ENCODE measurements at places on chromosomes 4 and X. TPM values are rescaled to one million over a fixed set of nuclear protein-coding genes. Genes with fewer than 3 reads are reported as not detected.

- no peak for DNase-seq
Observed at GRCh38 chr4:140134746-140135425, 19.1 kb downstream of the MAML3 start.

DNA sequence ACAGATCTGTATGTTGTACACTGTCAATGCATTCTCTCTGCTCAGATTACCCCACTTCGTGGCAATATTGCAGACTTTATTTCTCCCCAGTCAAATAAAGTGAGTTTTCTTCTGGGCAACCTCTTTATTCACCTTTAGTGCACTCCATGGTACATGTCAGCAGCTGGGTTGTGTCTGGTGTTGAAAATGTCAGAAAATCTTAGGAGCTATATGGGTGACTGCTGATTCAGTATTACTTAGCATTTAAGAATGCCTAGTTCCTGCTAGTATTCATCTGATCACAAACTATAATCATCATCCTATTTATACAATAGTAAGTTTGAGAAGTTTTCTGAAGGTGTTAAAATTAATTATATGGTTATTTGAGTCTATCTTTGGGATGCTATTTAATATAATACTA, 112.5 kb downstream of the CFAP299 start:
- DNase-seq: no peak

- no peak for DNase-seq
Observed at GRCh38 chrX:17596546-17597205, 140.6 kb upstream of the SCML1 start.

DNA sequence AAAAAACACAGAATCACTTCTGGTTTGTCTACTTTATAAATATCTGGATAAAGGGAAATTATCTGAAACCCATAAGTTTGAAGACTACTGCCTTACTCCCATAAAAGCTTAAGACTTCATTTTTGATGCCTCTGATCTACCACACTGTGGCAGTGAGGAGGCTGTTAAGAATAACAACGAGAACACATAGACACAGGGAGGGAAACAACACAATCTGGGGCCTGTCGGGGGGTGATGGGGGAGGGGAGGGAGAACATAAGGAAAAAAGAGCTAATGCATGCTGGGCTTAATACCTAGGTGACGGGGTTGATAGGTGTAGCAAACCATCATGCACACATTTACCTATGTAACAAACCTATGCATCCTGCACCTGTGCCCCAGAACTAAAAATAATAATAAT, 573.7 kb downstream of the GBA3 start:
- no peak for DNase-seq

- no peak for DNase-seq
Observed at GRCh38 chr4:182103614-182104319, 139.4 kb upstream of the TENM3 start.

DNA sequence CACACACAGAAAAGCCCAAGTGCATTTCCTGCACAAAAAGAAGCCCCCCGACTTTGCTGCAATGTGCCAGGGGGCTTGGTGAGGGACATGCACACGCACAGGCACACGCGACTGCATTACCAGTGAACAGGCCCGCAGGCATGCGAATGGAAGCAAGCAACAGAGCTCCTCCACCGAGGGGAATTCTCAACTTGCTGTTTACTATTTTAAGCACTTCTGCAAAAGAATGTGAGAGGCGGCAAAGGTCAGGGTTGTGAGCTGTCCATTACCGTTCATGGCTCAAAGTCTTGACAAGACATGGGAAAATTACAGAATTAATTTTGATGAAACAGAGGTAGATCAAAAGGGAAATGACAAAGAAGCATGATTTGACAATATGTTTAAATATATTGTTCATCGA, 342.5 kb upstream of the NOCT start:
- DNase-seq: no peak

- no peak for DNase-seq
Observed at GRCh38 chr4:150345207-150345744, 236.7 kb upstream of the MAB21L2 start.

- DNase-seq: peak; percentile 48
Observed at GRCh38 chr4:101790521-101791181, at the start of gene BANK1. Gene BANK1 (plus strand): TSS chr4:101790730. CDS start chr4:101790881, 151 bp downstream.

- no peak for DNase-seq
Observed at GRCh38 chr4:109032671-109033070, 269.8 kb downstream of the COL25A1 start.

- no peak for DNase-seq
Observed at GRCh38 chr4:37388681-37389365, 144.3 kb downstream of the NWD2 start.

DNA sequence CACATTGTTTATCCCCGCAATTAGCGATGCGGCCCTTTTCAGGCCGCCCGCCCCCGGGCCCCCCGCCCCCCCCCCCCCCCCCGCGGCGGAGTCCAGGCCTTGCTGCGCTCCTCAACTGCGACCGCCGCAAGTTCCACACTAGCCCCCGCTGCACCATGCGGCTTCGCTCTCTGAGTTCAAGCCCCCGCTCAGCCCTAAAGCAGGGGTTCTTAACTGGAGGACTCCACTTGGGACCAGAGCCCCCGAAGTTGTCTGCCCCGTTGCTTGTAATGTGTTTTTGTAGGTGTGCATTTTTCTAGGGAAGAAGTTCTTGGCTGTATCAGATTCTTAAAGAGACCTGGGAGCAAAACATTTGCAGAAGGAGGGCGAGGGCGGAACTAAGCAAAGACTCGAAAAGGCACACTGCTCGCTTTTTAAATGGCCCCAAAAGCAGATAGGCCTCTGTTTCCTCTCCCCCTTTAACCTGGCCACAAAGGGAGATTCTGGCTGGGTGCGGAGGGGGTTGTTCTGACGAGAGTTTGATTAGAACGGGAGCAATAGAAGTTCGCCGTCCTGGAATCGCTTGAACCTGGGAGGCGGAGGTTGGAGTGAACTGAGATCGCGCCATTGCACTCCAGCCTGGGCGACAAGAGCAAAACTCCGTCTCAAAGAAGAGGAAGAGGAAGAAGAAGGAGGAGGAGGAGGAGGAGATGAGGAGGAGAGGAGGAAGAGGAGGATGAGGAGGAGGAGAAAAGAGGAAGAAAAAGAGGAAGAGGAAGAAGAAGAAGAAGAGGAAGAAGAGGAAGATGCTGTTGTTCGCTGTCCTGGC, 2.3 kb upstream of the MSX1 start:
- no peak for DNase-seq

- DNase-seq: no peak
Observed at GRCh38 chrX:123222920-123223319, 38.8 kb downstream of the GRIA3 start.

DNA sequence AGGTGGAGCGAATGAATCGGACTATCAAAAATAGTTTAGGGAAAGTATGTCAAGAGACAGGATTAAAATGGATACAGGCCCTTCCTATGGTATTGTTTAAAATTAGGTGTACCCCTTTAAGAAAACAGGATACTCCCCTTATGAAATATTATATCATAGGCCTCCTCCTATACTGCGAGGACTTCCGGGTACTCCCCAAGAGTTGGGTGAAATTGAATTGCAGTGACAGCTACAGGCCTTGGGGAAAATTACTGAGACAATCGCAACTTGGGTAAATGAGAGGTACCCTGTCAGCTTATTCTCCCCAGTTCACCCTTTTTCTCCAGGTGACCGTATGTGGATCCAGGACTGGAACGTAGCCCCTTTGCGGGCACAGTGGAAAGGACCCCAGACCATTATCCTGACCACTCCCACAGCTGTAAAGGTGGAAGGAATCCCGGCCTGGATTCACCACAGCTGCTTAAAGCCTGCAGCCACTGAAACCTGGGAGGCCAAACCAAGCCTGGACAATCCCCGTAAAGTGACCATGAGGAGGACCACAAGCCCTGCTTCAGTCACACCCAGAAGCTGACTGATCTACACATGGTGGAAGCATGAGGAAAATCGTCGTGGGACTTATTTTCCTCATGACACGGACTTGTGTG, 1138.1 kb downstream of the ARAP2 start:
- no peak for DNase-seq

GRCh38 chrX:38669428-38669827, 108.1 kb downstream of the TSPAN7 start:
- no peak for DNase-seq

DNA sequence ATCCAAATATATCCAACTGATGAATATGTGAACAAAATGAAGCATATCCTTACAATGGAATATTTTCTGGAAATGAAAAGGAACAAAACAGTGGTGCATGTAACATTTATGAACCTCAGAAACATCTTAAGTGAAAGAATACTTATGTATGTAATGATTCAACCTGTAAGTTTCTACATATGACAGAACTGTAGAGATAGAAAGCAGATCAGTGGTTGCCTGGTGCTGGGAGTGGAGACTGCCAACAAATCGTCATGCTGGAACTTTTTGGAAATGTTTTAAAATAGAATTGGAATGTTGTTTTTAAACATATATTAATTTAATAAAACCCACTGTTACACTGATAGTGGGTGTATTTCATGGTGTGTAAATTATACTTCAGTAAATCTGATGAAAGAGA, 667.5 kb downstream of the RAPGEF2 start:
- DNase-seq: no peak

GRCh38 chr4:152063621-152064240, 302.9 kb upstream of the GATB start:
- no peak for DNase-seq

DNA sequence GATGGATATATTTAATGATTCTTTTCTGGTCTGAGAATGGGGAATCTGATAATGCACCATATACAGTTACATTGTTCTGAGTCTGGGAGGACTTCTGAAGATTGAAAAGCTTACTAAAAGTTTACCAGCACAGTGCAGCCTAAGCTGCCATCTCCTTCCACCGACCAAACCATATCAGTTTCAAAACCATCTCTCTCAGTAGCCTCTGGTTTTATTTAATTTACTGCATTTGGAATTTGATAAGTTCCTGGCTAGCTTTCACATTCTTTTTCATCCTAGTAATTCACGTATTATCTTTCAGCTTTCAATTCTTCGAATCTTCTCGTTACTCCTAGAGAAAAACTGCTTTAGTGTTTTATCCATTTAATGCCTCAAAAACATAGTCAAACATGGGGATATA, 181.4 kb upstream of the HCCS start:
- no peak for DNase-seq

The SLC4A4 gene
- 0.06 TPM for total RNA-seq

The SSX4 gene
- total RNA-seq: not detected

The RBM46 gene
- not detected for total RNA-seq

The CYTL1 gene
- not detected for total RNA-seq

The KLHL13 gene
- total RNA-seq: 2.2 TPM

The GUCY1B1 gene
- total RNA-seq: 0.27 TPM
